ENCODE measurements at places on chromosomes 11 and 22.

GRCh38 chr11:61079416-61080150 lies 22.7 kb upstream of the CD5 start:
- no peak for DNase-seq

- DNase-seq: peak; percentile 11
Measured at GRCh38 chr11:83355391-83355790, 69.2 kb upstream of the CCDC90B start.

DNA sequence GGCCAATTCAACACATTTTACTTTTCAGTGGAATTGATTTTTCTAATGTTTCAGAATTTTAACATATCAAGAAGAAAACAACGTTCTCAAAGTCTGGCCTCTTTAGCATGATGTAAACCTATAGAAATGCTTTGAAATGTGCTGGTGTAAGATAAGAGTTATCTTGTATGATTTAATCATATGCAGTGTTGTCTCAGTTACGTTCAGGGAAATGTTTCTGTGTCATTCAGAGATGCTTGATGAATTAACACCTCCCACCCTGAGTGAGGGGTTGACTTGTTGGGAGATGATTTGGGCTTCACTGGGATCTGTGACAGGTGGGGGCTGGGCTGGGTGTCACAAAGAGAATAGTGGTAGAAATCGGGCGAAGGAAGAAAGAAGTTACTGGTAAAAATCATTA lies 15.7 kb upstream of the MYO18B start:
- DNase-seq: no peak

DNA sequence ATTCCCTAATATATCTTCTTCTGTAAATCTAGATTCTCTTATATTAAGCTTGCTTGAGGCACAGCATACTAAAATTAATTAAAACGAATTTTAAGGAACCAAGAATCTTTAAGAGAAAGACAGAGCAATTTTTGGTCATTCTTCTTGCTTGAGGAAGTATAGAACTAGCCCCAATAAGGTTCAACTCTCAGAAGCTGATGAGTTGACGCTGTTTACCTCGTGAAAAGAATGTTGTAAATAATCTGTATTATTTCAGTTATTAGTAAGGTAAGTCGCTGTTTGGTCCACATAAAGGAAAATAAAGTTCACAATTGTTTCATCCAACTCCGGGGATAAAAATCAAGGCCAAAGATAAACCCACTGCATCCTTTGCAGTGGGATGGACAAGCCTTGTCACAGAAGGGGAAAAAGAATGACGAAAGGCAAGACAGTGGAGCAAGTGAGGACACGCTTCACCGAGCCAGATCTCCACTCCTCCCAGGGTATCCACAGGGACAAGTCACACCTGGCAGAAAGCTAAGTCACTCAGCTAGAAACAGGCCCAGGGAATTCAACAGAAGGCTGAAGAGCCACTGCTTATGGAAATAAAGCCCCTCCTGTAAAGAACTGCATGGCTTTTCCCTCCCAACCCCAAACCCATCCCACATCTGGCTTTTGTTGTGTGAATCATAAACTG lies 752 bp downstream of the POU2AF1 start:
- no peak for DNase-seq

DNA sequence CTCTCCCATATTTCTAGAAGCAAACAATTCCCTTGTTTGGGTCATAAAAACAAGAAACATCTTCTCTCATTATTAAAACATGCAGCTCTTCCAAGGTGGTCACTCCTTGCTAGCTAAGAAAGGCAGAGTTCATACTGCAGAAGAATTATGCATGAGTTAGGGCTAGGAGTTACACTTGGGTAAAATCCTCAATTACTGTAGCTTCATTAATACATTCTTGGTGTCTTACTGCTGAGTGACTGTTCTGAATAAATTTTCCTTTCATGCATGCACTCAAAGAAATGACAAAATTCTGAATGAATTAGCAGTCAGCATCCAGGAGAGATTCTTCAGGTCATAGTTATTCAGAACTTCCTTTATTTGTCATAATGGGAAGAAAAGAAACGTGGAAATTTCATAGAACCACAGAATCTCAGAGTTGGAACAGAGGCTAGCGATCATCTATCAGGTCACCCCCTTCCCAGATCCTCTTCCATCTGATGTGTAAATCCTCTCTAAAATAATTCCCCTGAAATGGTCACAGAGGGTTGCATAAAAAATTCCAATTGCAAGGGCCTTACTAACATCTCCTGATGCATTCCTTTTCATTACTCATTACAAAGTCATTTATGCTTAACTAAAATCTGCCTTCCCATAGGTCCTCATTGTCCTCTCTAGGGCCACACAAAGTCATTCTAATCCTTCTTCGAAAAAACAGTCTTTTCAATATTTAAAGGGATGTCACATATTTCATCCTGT lies 771.5 kb downstream of the DLG2 start:
- DNase-seq: no peak

- DNase-seq: no peak
Measured at GRCh38 chr11:59173964-59174663, 2.2 kb downstream of the DTX4 start.

GRCh38 chr11:33420959-33421566 lies 163.9 kb downstream of the HIPK3 start:
- no peak for DNase-seq

DNA sequence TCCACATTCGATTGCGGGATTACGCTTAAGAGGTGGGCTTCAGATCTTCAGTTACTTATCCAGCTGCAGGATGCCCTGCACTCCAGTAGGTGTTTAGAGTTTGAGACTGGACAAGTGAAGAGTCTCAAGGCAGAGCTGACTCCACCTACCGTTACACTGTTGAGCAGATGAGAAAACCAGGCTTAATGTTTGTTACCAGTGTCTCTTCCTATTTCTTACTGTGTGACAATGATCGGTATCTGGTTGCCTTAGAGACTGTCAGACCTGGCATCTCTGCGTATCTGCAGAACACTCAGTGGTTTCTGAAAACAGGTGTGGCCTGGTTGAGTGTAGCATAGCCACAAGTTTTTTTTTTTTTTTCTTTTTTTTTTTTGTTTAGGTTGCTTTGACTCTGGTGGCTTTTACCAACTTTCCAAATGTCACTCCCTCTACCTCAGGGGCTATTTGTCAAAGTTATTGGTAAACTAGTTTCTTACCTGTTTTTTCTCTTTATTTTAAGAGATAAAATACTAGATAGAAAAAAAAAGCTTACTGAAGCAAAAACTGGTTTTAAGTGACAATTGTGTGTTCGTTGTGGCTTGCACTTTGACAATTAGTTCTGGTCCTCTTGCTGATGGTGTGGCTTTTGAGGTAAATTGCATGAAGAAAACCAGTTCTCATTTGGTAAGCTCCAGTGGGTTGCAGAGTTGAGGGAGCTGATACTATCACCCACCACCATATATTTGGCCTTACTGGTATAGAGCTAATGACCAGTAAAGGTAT lies 284.8 kb downstream of the ETS1 start:
- DNase-seq: no peak

DNA sequence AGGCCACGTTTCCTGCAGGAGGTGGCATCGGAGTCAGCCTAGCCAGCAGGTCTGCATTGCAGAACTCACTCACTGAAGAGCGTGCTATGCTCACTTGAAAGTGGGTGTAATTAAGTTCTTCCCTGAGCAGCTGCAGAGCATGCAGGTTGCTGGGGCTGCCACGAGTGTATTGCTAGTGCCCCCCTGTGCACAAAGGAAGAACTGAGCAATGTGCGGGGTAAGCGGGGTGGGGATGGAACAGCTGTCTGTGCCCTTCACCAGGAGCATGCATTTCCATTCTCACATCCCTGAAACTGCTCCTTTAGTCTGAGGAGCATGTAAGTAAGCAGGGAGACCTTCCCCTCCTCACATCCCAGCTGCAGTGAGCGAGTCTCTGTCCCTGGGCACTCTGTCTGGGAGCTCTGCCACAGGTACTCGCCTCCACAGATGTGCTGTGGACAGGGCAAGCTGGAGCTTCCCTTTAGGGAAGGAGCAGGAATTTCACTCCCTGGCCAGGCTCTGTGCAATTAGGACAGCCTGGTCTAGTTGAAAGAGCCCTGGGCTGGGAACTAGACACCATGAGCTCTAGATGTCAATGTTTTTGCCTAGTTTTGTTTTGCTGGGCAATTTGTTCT lies 1031.8 kb downstream of the NTM start:
- DNase-seq: peak; percentile 72

DNA sequence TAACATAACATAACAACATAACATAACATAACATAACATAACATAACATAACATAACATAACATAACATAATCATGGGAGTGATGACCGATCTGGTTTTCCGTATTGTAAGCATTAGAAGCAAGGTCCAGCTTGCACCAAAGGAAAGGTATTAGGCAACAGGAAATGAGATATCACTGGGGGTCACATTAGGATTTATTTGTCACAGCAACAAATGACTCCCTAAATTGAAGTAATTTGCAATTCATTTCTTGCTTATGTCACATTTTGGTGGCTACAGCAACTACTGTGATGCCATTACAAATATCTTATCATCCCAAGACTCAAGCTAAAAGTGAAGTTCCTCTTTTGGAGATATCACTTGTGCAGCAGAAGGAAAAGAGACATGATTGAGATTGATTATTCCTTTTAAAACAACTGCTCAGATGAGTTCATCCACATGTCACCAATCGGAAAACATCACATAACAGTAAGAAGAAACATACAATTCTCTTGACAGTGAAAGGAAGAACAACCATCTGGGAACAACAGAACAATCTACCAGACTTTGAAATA lies 1331.1 kb upstream of the RAG2 start:
- DNase-seq: no peak

GRCh38 chr11:115774756-115775155 lies 270.5 kb upstream of the CADM1 start:
- DNase-seq: no peak

GRCh38 chr22:24543185-24543601 lies 11.7 kb downstream of the GUCD1 start:
- no peak for DNase-seq

- no peak for DNase-seq
Measured at GRCh38 chr11:62539238-62539925, 7.2 kb downstream of the AHNAK start.

GRCh38 chr22:23772315-23772648 lies 367 bp upstream of the MMP11 start:
- DNase-seq: no peak

DNA sequence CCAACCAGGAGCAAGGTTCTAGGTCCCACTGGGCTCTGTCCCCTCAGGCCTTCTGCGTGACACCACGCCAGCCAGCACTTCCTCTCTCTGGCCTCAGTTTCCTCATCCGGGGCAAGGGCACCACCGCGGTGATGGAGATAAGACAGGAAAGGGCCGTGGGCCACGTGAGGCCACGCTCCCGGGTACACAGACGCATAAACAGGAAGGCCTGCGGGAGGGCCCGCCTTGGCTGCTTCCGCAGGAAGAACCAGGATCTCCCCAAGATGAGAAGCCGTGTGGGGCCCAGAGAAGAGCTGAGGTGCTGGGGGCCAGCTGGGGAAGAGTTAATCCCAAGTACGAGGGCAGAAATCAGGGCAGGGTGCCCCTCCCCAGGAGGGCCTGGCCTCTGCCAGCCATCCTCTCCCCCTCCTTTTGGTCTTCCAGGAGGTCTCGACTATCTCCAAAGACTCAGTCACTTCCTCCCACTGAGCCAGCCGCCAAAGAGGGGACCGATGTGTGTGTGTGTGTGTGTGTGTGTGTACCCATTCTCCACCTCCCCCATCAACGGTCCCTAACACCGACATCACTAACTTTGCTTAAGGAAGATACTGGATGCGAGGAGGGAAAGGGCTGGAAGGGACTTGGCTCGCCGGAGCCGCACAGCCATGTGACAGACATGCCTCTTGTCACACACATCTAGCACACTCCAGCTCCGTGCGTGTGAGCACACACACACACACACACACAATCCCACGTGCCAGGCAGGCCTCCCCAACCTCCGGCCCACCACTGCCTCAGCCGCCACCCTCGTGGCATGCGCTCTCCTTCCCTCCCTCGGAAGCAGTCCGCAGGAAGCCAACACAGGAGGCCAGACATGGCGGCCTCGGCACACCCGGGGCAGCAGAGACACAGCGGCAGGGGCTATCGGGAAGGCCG lies 1.4 kb downstream of the MFNG start:
- peak; percentile 73 for DNase-seq

DNA sequence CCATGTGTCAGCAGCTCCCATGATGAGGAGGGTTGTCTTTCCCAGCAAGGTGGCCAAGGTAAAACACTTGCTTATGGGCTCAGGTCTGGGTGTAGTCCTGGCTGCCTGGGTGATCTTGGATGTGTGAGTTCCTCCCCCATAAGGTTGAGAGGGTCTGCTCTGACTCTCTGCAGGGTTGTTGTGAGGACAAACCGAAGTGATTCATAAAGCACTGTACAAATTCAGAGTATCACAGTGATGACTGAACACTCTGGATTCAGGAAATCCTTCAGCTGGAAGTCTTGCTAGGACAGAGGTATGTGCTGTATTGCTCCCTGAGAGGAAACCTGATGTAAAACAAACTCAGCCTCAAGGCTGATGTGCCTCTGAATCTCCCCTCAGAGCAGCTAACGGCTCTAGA lies 220.9 kb upstream of the PITPNB start:
- no peak for DNase-seq

DNA sequence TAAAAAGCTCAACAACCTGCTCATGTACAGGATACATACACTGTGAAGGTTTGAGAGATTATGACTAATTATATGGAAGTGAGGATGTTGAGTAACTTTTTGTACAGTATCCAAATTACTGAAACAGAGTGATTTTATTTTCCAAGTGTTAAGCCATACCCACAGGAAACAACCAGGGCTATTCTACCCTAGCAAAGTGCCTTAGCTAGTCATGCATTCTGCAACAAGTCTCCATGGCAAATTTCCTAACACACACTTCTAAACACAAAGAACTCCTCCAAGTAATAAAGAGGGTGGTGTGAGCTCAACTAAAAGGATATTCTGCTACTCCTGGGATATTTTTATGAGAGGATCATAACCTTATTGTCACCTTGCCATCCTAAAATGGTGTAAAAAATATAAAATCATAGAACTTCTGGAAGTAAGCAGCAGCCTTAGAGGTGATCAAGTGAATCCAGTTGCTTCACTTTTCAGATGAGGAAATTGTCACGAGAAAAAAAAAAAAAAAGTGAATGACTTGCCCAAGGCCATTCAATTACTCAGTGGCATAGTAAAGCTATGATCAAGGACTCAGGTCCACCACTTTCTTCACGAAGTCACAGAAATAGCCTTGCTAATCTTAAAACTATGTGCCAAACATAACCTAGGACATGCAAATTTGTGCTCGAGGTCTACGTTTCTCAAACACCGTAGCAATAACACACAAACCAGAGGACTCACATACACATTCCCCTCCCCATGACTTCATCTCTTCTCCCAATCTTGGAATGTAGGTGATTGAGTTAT lies 4.2 kb downstream of the LGR4 start:
- no peak for DNase-seq
